ENCODE measurements at places on chromosomes 1 and 21. TPM values are rescaled to one million over a fixed set of nuclear protein-coding genes. Genes with fewer than 3 reads are reported as not detected.

The AXDND1 gene
- 0.42 TPM for total RNA-seq

The SYCP1 gene
- not detected for total RNA-seq

The SLAMF7 gene
- total RNA-seq = 13.4 TPM

The TMEM82 gene
- total RNA-seq = not detected

- H3K27ac ChIP-seq = no peak overlapping the region
- DNase-seq = no peak
- no peak overlapping the region for H3K4me3 ChIP-seq
- H3K27me3 ChIP-seq = peaks cover 11% of the 10 kb centered on the region
Observed at GRCh38 chr1:234647245-234647644, 37.3 kb upstream of the IRF2BP2 start.

DNA sequence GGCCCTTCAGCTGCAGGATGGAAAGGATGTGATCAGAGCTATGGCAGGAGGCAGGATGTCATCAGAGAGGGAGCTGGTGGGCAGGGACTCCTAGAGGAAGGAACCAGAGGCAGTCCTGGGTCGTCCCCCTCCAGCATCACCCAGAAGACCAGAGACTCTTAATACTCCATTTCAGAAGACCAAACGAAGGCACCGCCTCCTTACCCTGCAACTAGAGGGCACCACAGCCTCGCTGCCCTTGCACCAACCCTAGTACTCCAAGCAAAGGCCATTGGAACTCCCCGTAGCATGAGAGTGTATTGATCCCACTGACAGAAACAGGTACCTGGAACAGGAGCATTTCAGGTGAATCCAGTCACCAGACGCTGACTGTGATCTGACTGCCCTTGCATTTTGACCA, 598.1 kb downstream of the NPHP4 start:
- H3K27ac ChIP-seq = no peak overlapping the region
- H3K4me3 ChIP-seq = no peak overlapping the region
- DNase-seq = no peak

DNA sequence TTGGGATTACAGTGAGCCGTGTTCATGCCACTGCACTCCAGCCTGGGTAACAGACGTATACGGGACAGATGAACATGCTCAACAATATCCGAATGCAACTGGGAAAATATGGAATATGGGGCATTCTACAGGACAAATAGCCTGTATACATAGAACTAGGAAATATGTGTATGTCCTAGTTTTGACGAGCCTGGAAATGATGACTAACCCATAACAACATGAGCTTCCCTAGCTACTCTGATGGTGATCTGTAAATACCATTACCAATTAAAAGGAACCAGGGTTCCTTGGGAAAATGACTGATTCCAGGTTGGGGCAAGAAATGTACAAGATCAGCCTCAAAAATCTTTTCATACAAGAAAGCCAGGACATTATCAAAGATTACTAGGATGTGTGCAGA, 42.8 kb upstream of the ARTN start:
- no peaks in the 10 kb centered on the region for H3K27me3 ChIP-seq
- DNase-seq = no peak
- H3K4me3 ChIP-seq = no peak overlapping the region
- peaks cover 2% of the 10 kb centered on the region for H3K36me3 ChIP-seq
- no peaks in the 10 kb centered on the region for H3K4me1 ChIP-seq

DNA sequence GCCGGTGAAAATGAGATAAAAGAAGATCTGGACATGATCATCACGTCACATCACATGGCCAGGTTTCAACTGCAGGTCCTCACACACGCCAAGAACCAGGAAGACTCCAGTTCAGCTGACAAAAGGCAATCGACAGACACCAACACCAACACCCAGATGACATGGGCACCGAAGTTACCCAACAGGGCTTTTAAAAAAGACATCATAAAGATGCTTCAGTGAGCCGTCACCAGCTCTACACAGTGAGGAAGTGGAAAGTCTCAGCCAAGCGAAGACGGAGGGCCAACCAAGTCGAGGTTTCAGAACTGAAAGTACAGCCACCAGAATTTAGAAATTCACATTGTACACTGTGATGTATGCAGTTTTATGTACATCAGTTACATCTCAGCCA, 154.3 kb upstream of the COL6A1 start:
- no peaks in the 10 kb centered on the region for H3K27me3 ChIP-seq
- H3K4me1 ChIP-seq = peaks cover 13% of the 10 kb centered on the region
- peak; percentile 45 for DNase-seq
- no peaks in the 10 kb centered on the region for H3K36me3 ChIP-seq
- peak overlapping the region; percentile 14 for H3K4me3 ChIP-seq

- no peak for DNase-seq
- no peaks in the 10 kb centered on the region for H3K36me3 ChIP-seq
- no peak overlapping the region for H3K27ac ChIP-seq
Observed at GRCh38 chr1:27958513-27958912, 1.3 kb upstream of the XKR8 start.

GRCh38 chr1:27572679-27573426, 31.1 kb downstream of the AHDC1 start:
- peaks cover 20% of the 10 kb centered on the region for H3K27me3 ChIP-seq
- no peak overlapping the region for H3K4me3 ChIP-seq
- no peak overlapping the region for H3K27ac ChIP-seq
- peaks cover 20% of the 10 kb centered on the region for H3K4me1 ChIP-seq
- DNase-seq = no peak

DNA sequence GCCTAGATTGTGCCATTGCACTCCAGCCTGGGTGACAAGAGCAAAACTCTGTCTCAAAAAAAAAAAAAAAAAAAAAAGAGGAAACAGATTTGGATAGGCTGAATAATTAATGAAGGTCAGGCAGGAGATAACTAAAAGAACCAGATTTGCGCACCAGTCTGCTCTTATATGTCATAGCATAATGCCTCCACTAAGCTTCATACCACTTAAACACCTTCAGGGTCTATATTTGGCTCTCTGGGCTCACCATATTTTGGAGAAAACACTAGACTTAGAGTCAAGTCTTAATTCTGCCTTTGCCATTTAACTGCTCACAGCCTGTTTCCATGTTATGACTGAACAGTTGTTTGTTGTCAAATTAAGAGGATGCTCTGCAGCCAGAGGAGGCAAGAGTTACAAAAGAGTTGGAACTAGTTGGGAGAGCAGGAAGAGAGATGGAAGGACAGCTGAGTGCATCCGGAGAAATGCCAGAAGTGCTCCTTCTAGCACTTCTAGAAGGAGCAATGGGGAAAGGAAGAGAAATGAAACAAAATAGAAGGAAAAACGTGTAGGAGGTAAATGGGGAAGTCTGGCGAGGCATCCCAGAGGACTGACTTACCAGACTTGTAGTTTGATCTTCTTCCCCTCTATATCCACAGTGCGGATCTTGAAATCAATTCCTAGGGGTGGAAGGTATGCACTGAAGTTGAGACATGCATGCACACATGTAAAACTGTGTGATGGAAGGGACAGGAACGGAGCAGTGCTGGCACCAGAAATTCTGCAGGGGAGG, 1.8 kb downstream of the RAB13 start:
- H3K36me3 ChIP-seq = no peaks in the 10 kb centered on the region
- H3K4me3 ChIP-seq = no peak overlapping the region
- no peaks in the 10 kb centered on the region for H3K27me3 ChIP-seq
- H3K4me1 ChIP-seq = peaks cover 30% of the 10 kb centered on the region

- no peaks in the 10 kb centered on the region for H3K4me1 ChIP-seq
- DNase-seq = no peak
- no peaks in the 10 kb centered on the region for H3K27me3 ChIP-seq
- no peak overlapping the region for H3K27ac ChIP-seq
- no peak overlapping the region for H3K4me3 ChIP-seq
Observed at GRCh38 chr1:71788113-71788512, 494.2 kb downstream of the NEGR1 start.

DNA sequence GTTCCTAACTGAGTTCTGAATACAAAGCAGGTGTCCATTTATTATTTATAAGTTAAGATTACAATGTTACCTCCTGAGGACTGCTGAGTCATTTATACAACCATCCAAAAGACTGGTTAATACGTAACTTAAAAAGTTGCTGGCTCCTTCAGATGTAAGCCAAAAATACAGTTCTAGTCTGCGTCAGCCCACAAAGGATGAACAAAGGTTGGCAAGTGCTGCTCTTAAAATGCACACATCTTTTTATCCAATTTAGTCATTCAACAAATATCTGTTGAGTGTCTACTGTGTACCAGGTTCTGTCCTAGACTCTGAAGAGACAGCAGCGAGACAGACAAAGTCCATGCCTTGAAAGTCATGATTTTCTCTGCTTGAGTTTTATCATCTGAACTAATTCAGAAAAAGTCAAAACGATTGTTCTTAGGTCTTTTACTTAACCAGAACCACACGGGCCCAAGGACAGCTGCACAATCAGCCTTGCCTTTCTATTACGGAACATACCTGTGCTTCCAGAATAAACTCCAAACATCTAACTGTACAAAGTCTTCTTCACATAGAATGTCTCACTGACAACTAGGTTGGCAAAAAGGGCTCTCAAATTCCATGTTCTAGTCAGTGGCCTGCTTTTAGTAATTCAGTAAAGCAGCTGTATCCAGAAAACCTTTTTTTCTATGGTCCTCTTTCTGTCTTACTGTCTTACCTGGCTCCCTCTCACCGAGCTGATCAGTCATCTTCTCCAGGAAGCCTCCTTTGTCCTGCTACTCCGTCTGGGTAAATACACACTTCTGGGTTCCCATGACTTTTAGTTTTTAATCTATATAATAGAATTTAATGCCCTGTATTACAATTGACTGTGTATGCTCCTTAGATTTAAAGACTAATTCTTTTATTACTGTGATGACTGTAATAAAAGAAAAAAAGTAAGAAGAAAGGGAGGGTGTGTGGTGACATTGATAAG, 15.5 kb upstream of the CNN3 start:
- no peaks in the 10 kb centered on the region for H3K36me3 ChIP-seq
- no peak for DNase-seq
- no peaks in the 10 kb centered on the region for H3K4me1 ChIP-seq
- peaks cover 14% of the 10 kb centered on the region for H3K27me3 ChIP-seq
- H3K4me3 ChIP-seq = no peak overlapping the region

DNA sequence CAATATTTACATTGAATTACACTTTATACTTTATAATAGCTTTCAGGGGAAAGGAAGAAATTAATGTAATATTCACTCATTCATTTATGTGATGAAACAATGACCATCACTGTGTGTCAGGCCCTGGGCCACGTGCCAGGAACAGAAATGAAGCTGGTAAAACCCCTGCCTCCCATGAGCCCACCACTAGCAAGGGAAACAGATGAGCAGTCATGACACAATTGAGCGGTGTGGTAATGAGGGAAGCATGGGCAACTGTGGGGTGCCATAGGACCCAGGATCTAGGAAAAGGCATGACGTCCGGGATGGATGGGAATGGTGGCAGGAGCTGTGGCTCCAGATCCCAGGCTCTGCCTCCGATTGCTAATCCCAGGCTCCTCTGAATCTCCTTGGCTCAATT, 17.0 kb upstream of the SLC5A9 start:
- H3K4me3 ChIP-seq = no peak overlapping the region
- H3K27me3 ChIP-seq = peaks cover 6% of the 10 kb centered on the region
- no peaks in the 10 kb centered on the region for H3K4me1 ChIP-seq
- no peaks in the 10 kb centered on the region for H3K36me3 ChIP-seq
- no peak for DNase-seq
- H3K27ac ChIP-seq = no peak overlapping the region

GRCh38 chr1:31579374-31579773, 3.1 kb downstream of the TINAGL1 start:
- H3K4me3 ChIP-seq = no peak overlapping the region
- H3K36me3 ChIP-seq = no peaks in the 10 kb centered on the region
- H3K27me3 ChIP-seq = no peaks in the 10 kb centered on the region
- H3K4me1 ChIP-seq = peaks cover 3% of the 10 kb centered on the region
- no peak for DNase-seq

All from activated CD4-positive, alpha-beta T cell treated with anti-CD3 and anti-CD28 coated beads, Interleukin-2, amount 10 ng/mL, durations not matched to agents 7 days and 5 days (primary cell).